ENCODE measurements at places on chromosomes 6 and 20. TPM values are rescaled to one million over a fixed set of nuclear protein-coding genes. Genes with fewer than 3 reads are reported as not detected.

Gene DEF6
- polyA plus RNA-seq = 0.66 TPM

Gene ACTL10
- not detected for polyA plus RNA-seq

Gene SASH1
- polyA plus RNA-seq = 4.3 TPM

Gene BTNL2
- not detected for polyA plus RNA-seq

Gene EBF4
- not detected for polyA plus RNA-seq

Gene CMTR1
- 5.3 TPM for polyA plus RNA-seq

Gene SLC17A9
- not detected for polyA plus RNA-seq

Data from Purkinje cell (primary cell).